Liver (tissue), 10 donors: ENCODE measurements at places on chromosomes 7 and 10. TPM values are rescaled to one million over a fixed set of nuclear protein-coding genes. Genes with fewer than 3 reads are reported as not detected.

GRCh38 chr7:138881579-138882188 is 83.7 kb upstream of the ATP6V0A4 start:
- DNase-seq, result no peak

DNA sequence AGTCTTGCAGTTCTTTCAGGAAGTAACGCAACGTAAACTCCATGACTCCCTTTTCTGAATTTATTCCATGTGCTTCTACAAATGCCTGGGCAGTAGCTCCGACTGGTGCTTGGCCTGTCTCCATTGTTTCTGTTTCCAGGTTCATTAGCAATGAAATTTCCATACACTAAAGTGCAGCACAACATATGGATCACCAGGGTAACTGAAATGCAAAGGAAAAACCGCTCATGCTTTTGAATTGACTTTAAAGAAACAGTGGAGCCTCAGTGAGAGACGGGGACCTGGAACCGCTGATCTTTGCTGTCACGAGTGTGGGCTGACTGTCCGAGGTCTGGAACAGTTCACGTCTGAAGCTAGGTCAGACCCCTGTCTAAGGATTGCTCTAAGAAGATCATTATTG is 126.5 kb upstream of the IGFBP3 start:
- DNase-seq, result no peak

- DNase-seq, result peak; percentile 36
These were observed 276.9 kb upstream of the NEBL start for GRCh38 chr10:21173802-21174714.

DNA sequence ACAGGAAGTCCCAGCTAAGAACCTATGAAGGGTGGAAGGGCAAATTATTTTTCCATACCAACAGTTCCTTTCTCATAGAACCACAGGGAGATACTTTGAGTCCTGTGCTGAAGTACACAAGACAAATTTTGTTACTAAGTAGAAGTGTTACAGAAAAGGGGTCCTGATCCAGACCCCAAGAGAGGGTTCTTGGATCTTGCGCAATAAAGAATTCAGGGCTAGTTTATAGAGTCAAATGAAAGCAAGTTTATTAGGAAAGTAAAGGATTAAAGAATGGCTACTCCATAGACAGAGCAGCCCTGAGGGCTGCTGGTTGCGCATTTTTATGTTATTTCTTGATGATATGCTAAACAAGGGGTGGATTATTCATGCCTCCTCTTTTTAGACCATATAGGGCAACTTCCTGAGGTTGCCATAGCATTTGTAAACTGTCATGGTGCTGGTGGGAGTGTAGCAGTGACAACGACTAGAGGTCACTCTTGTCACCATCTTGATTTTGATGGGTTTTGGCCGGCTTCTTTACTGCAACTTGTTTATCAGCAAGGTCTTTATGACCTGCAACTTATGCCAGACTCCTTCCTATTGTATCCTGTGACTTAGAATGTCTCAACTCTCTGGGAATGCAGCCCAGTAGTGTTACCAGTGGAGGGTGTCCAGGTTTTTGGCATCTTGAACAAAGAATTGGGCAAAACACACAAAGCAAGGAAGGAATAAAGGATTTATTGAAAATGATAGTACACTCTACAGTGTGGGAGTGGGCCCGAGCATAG is 409.4 kb downstream of the SH2D4B start:
- no peak for DNase-seq

GRCh38 chr10:76759681-76760080 is 877.9 kb downstream of the KCNMA1 start:
- DNase-seq, result no peak

DNA sequence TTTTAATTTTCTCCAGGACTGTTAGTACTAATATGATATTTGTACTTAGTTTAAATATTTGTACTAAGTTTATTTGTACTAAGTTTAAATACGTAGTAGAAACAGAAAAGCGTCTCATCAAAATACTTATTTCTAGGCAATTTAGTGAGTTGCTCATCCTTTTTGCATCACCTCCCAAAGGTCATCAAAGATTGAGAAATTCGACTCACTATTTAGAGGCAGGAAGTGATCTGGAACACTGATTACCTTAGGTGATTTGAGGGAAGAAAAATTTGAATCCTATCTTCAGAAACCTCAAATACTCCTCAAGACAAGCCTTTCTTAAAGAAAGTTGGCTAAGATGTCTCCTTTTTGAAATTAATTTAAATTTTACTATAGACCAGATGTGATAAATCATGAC is 14.5 kb downstream of the WNT16 start:
- DNase-seq, result no peak

DNA sequence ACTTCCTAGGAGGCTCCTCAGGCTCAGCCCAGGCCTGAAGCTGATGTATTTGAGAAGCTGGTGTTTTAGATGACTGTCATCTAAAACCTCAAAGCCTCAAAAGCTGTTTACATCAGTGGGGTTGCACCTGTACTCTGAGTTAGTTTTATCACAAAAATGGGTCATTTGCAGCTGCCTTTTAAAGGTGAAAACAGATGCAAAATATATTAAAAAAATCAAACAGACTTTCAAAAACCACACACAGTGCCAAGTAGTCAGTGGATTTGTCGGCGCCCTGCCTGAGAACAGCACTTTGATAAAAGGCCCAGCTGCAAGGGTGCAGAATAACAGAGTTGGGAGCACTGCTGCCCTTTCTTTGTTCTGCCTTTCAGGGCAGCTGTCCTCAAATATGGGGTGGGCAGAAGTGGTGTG is 103.0 kb downstream of the VOPP1 start:
- DNase-seq, result no peak

GRCh38 chr10:101817337-101818118 is 716 bp downstream of the OGA start:
- peak; percentile 88 for DNase-seq

DNA sequence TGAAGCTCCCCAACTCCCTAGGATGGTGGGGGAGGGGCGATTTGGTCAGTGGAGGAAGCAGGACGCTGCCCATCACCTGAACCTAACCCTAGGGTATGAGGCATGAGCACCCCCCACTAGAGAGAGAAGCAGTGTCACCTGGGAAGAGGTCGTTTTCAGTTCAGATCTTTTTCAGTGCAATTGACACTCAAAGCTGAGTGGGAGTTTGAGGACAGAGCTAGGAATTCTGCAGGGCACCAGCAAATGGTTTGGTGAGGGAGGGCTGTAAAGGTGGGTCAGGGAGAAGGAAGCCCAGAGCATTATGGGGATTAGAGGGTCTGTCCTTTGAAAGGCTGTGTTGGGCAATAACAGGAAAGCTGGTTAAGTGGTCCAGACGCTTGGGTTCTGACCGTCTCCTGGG is 10.9 kb downstream of the BPGM start:
- DNase-seq, result no peak

DNA sequence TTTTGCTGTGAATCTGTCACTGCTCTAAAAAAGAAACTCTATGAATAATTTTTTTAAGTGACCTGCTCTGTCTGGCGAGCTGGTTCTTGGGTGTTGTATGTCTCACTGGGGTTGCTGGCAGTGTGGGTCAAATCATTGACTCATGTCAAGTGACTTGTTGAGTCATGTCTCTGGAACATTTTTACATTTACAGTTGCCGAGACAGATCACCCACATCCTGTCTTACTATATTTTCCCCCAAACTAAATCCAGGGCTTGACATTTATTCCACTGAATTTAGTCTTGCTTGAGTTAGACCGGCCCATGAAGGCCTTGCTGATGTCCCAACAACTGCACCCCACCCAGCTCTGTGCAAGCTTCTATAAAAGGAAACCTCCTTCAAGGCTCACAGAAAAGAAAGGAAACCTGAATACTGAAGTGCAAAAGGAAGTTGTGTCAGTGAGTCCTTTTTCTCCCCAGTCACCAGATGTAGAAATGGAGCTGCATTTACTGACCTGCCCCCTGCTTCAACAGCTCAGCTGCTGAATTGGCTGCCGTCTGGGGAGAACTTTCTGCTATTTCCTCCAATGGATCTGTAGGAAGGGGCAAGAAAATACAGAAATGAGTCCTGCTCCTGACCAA is 290.3 kb downstream of the TNS3 start:
- DNase-seq, result peak; percentile 13

GRCh38 chr7:25360451-25360850 is 132.2 kb upstream of the NPVF start:
- DNase-seq, result no peak

The CARD11 gene
- total RNA-seq, result 1.3 TPM

The PNLIP gene
- total RNA-seq, result not detected

The FGFR2 gene
- total RNA-seq, result 50.6 TPM

The LIPM gene
- not detected for total RNA-seq

The ANKRD7 gene
- total RNA-seq, result 0.42 TPM
